Activated CD4-positive, alpha-beta T cell treated with anti-CD3 and anti-CD28 coated beads for 4 hours (primary cell): ENCODE measurements at places on chromosomes 5 and 9.

- DNase-seq: no peak
These were observed 217.5 kb downstream of the MAN2A1 start for GRCh38 chr5:109907189-109907588.

- no peak for DNase-seq
These were observed 5.9 kb downstream of the PLK2 start for GRCh38 chr5:58454025-58454424.

DNA sequence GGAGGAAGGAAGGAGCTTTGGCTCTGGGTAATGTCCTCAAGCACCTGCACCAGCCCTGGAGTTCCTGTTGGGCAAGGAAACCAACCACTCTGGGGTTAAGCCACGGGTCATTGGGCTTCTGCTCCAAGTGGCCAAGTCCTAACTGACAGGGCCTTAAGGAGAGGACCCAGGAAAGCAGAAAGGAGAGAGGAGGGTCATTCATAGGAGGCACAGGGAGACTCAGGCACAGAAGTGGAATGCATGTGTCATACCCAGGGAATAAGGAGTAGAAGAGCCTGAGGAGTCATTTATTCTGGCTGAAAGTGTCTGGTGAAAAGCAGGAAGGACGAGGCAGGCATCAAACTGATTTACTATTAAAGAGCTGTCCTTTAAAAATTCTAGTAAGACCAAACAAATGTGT is 129.2 kb downstream of the DMRT2 start:
- no peak for DNase-seq

DNA sequence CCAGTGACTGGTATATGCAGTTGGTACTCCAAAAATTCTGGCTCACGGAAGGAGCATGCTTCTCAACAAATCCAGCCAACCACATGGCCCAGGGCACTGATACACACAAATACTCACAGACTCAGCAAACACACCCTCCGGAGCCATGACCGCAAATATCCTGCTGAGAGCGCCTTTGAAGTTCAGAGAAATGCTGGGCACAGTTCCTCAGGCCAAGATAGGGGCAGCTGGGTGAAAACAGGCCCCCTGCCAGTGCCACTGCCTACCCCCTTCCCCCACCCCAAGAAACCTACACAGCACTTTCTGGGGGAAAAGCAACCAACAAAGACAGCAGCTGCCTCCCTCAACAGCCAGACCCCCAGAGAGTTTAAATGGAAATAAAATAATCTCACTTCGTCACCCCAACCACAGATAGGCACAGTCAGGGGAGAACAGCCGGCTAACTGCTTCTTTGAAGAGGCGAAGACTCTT is 120.0 kb downstream of the C5orf15 start:
- no peak for DNase-seq

DNA sequence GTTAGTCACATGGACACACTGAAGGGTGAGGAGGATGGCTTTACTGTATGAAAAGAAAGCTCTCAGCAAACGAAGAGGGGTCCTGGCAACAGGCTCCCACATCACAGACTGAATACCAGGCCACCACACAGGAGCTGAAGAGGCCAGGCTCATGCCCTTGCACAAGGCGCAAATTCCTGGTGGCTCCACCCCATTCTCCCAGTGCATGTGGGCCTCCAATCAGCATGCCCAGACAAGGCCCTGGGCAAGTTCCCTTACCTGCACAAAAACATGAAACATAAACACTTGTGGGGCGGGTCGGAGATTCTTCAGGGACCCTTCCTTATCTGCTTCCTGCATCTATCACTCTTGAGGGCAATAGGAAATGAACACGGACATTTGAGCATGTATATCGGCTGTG is 935.8 kb upstream of the EDIL3 start:
- no peak for DNase-seq

GRCh38 chr9:1978941-1979340 is 36.2 kb upstream of the SMARCA2 start:
- DNase-seq: no peak
